ENCODE measurements at places on chromosomes 3 and 15.

GRCh38 chr15:64430000-64430735 is 30.2 kb upstream of the ZNF609 start:
- peak overlapping the region; percentile 61 for H3K27ac ChIP-seq
- H3K4me1 ChIP-seq, result peaks cover 29% of the 10 kb centered on the region
- DNase-seq, result peak; percentile 16
- no peak overlapping the region for H3K4me3 ChIP-seq
- H3K27me3 ChIP-seq, result no peaks in the 10 kb centered on the region

DNA sequence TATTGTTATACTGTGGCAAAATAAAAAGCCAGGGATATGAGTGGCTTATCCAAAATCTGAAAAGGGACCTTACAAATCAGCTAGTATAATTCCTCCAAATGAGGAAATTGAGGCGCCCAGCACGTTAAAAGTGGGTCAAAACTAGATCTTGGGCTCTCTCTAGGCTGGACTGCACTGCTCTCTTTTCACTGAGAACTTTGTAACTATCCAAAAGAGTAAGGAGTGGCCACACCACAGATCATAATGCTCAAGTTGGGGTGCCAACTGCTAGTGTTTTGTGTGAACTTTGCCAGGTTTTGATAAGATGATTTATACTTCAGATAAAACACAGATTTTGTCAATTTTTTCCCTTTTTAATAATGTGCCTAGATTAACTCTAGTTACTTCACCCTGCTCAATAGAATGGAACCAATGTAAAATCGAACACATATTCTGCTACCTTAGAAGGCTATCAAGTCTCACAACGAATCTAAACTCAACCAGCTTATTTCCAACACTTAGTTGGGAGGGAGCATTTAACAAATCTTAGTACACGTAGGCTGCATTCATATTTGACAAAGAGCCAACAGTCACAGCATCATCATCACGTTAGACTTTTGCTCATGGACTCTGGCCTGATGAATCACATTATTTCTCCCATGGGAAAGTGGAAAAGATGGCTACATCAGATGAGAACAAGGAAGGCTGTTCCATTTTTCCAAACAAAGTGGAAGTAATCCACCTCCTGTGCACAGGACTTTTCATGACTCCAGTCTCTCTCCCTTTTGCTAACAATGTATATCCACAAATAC is 64.4 kb downstream of the ABI3BP start:
- H3K4me1 ChIP-seq, result no peaks in the 10 kb centered on the region
- no peaks in the 10 kb centered on the region for H3K36me3 ChIP-seq
- no peaks in the 10 kb centered on the region for H3K27me3 ChIP-seq
- no peak overlapping the region for H3K4me3 ChIP-seq
- DNase-seq, result no peak

GRCh38 chr15:74418575-74419338 is 15.0 kb downstream of the SEMA7A start:
- no peaks in the 10 kb centered on the region for H3K27me3 ChIP-seq
- DNase-seq, result no peak
- no peaks in the 10 kb centered on the region for H3K36me3 ChIP-seq
- no peak overlapping the region for H3K27ac ChIP-seq
- H3K4me3 ChIP-seq, result no peak overlapping the region

GRCh38 chr3:197338586-197338985 is 40.2 kb upstream of the DLG1 start:
- no peaks in the 10 kb centered on the region for H3K4me1 ChIP-seq
- no peak overlapping the region for H3K4me3 ChIP-seq
- no peaks in the 10 kb centered on the region for H3K27me3 ChIP-seq
- DNase-seq, result no peak

DNA sequence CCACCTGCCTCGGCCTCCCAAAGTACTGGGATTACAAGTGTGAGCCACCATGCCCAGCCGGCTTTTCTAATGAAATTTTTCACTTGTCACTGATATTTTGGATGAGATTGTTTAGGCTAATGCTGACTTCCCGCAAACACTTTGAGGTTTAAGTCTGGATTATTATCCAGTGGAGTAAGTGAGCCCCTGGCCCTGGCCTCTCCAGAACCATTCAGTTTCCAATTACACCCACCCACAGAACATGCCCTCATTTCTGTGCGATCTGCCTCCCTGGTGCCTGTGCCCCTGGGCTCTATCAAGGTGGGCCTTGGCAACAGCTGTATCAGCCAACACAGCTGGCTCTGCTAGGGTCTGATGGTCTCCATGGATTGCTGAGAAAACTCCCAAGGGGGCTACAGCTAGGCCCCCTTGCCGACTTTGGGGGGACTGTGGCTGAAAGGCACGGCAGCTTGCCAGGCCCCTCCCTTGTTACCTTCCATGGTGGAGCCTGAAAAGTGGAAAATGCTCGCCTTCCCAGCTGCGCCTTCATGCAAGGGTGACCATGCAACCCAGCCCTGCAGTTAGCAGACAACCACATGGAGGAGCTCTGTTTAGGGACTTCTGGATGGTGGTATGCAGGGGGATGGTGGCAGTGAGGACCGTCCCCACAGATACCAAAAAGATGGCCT is 288.9 kb downstream of the FAM43A start:
- no peaks in the 10 kb centered on the region for H3K4me1 ChIP-seq
- DNase-seq, result no peak

DNA sequence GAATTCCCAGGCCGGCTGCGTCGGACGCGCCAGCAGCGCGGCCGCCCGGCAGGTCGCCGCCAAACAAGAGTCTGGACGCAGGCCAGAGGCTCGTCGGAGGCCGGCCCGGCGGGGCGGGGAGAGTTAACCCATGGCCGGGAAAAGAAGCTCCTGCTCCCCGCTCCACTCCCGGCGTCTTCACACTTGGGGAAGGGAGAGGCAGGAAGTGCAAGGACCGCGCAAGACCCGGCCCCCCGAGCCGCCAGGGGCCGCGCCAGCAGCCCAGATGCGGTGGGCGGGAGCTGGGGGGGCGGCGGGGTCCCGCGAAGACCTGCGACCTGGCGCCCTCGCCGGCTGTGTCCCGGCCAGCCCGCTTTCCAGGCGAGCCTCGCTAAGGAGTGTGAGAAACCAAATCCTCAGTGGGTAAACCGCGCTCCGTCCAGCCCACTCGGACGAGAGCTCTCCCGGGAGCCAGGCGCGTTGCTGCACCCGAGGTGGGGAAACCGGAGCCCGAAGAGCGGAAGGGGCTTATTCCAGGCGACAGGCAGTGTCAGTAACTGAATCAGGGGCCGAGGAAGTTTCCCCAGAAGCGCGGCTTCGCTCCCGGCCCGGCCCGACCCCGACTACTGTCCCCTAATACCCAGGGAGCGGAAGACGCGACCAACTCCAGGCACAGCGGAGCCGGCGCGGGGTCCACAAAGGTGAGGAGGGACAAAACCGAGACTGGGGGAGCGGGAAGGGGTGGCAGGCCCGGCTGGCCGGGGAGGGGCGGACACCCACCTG is 721 bp downstream of the ADAMTS7 start:
- H3K27ac ChIP-seq, result no peak overlapping the region
- peaks cover 12% of the 10 kb centered on the region for H3K4me1 ChIP-seq
- no peak for DNase-seq
- H3K36me3 ChIP-seq, result no peaks in the 10 kb centered on the region
- peak overlapping the region; percentile 71 for H3K4me3 ChIP-seq

GRCh38 chr15:98889930-98890695 is 117.5 kb downstream of the PGPEP1L start:
- no peaks in the 10 kb centered on the region for H3K36me3 ChIP-seq
- H3K4me1 ChIP-seq, result no peaks in the 10 kb centered on the region
- no peak overlapping the region for H3K4me3 ChIP-seq
- H3K27ac ChIP-seq, result no peak overlapping the region

- peak overlapping the region; percentile 11 for H3K4me3 ChIP-seq
- no peak overlapping the region for H3K27ac ChIP-seq
- no peaks in the 10 kb centered on the region for H3K4me1 ChIP-seq
- no peak for DNase-seq
- no peaks in the 10 kb centered on the region for H3K27me3 ChIP-seq
Measured at GRCh38 chr3:113698956-113699355, 2.5 kb upstream of the USF3 start.

Data from effector memory CD4-positive, alpha-beta T cell (primary cell).